ENCODE measurements at places on chromosomes 2 and 18. TPM values are rescaled to one million over a fixed set of nuclear protein-coding genes. Genes with fewer than 3 reads are reported as not detected.

Gene C2orf78
- not detected for total RNA-seq

Gene VWC2L
- not detected for total RNA-seq

DNA sequence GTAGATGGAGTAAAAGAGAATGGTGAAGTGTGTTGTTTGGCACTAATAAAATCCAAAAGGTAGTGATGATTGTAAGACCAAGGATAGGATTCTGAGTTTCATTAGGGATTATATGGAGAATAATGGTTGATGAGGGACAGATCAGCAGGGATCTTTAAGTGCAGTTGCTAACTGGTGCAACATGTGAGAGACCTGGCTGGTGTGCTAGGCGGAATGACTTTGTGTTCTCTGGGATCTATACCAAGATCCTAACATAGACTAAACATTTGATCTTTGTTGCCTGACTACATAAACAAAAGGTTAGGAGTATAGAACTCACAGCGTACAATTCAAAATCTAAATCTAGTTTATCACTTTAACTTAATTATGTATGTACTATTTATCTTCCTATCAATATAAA is 135.4 kb downstream of the PTRHD1 start:
- DNase-seq, result no peak

GRCh38 chr2:217066510-217067270 is 206.8 kb upstream of the TNP1 start:
- DNase-seq, result no peak

GRCh38 chr2:18820966-18821365 is 231.6 kb upstream of the NT5C1B start:
- DNase-seq, result no peak

- DNase-seq, result no peak
Observed at GRCh38 chr2:149103081-149103620, 64.7 kb downstream of the LYPD6B start.

- no peak for DNase-seq
Observed at GRCh38 chr2:174224665-174225288, 23.6 kb downstream of the OLA1 start.

DNA sequence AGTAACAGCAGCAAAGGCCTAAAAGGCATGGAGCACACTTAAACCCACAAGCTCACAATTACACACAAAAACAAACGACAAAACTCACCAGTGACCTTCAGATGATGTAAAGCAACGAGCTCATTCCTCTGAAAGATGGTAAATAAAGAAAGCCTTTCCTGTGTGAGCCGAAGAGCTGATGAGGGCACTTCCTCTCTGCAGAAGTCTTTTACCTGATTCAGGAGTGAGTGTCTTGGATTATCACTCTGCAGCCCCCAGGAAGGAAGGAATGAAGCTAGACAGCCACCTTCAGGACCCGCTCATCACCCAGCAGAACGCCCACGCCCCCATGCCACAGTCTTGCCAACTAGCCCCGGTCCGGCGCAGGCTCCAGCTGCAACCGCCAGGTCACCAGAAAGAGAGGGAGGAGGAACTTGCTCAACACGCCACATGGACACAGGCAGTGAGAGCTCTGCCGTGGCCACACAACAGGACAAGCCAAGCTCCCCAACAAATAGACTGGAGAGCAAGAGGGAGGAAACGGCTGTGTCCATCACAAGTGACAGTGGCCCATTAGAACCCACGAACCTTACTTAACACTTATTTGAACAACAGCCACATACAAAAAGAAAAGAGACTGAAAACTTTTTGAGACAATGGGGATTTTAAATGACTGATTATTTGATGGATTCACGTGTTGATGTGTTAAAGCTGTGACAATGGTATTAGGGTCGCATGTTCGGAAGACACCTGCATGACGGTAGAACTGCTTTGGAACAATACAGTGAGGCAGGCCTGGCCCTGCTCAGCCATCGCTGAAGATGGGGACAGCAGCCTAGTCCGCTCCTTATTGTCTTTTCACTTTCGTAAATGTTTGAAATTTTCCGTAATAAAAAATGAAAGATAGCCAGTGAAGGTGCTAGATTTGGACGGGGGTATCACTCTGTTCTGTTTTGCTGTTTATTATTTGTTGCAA is 127.3 kb downstream of the HDAC4 start:
- DNase-seq, result no peak

Gene KCNG2
- total RNA-seq, result not detected

Gene TGFA
- total RNA-seq, result 0.19 TPM

DNA sequence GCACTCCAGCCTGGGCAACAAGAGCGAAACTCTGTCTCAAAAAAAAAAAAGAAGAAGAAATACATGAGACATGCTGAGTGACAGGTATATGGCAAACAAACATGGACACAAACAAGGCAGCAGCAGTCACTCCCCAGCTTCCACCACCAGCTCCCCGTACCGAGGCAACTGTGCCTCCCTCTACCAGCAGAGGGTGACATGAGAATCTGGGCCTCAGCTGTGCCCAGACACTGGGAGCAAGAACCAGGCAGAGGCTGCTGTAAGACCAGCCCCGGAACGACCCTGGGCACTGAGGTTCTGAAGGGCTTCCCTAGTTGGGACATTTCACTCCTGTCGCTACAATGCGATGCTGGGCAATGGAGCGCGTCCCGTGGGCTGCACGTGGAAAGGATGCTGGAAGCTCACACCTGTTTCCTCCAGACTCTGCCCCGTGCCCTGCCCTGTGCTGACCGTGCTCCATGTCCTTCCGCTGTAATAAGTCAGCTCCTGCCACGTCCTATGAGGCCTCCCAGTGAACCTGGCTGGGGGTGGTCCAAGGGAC is 37.1 kb downstream of the BOK start:
- DNase-seq, result no peak

Gene MAP3K19
- 0.64 TPM for total RNA-seq

DNA sequence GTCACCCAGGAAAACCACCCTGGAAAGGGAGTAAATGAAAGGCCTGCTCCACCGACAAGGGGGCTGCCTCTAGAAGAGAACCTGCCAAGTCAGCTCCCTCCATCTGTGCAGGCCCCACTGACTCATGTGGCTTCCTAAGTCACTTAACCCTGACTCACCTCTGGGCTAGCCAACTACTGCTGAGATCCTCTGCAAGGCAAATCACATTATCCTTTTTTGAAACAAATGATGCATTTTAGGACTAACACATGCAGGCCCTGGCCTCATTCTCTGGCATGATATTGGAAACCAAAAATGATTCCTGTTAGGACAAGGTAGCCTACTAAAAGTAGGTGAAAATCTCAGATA is 474.6 kb downstream of the EPHA4 start:
- DNase-seq, result no peak

GRCh38 chr2:173264603-173265366 is 89.9 kb upstream of the CDCA7 start:
- peak; percentile 8 for DNase-seq

Gene LYPD6
- not detected for total RNA-seq
